ENCODE measurements at places on chromosomes 3 and 15. TPM values are rescaled to one million over a fixed set of nuclear protein-coding genes. Genes with fewer than 3 reads are reported as not detected.

ATP10A gene
- 19.8 TPM for total RNA-seq

RGMA gene
- total RNA-seq, result 17.5 TPM

SEMA3F gene
- 34.1 TPM for total RNA-seq

PPM1L gene
- 79.5 TPM for total RNA-seq

DNA sequence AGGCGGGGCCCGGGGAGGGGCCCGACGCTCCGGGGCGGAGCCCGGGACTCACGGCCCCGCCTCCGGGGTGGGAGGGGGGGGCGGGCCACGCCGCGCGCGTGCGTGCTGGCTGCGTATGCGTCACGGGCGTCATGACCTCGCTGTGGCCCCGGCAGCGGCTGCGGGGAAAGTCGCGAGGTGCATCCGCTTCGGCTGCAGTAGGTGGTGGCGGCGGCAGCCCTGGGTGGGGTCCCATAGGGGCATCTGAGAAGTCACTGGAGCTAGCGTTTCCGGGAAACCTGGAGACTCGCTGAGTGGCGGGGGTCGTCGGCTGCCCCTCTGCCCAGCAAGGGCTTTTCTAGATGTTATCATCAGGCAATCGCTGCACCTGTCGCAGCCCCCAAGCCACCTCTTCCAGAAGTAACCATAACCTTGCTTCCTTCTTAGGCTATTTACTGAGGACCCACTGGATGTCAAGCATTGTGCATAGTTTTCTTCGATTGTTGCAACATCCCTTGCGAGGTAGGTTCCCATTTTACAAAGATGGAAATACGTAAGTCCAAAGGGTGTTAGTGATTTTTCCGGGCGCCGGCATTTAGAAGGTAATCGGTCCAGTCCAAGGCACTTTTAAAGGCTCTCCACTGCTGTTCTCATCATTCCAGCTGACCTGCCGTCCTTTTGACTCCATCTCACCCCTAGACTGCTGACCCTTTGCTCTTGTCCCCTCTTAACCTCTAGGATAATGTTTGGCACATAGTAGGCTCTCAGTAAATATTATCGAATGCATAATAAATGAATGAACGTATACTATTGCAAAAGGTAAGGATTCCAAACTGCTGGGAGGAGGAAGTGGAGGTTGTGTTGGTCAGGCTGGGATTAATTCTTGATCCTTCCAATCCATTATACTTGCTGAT is at the start of gene GDPGP1:
Gene GDPGP1, plus strand, starts transcription at position 114 of the 893 bp plus-strand sequence. CDS start 6,700 bp downstream, outside the sequence.
- no peak for DNase-seq

MYO1E gene
- 204 TPM for total RNA-seq

ARHGAP31 gene
- 22.6 TPM for total RNA-seq

GRCh38 chr3:108035751-108036150 is 55.1 kb downstream of the CD47 start:
- no peak for DNase-seq

SLCO2A1 gene
- total RNA-seq, result 48.1 TPM

- DNase-seq, result no peak
Observed at GRCh38 chr3:31573036-31573779, 40.5 kb downstream of the STT3B start.
